ENCODE measurements at places on chromosomes 1 and 21.

GRCh38 chr1:94993931-94994645 is 67.2 kb upstream of the CNN3 start:
- no peak for DNase-seq

- DNase-seq: no peak
Observed at GRCh38 chr1:210098356-210098755, 134.2 kb upstream of the SERTAD4 start.

DNA sequence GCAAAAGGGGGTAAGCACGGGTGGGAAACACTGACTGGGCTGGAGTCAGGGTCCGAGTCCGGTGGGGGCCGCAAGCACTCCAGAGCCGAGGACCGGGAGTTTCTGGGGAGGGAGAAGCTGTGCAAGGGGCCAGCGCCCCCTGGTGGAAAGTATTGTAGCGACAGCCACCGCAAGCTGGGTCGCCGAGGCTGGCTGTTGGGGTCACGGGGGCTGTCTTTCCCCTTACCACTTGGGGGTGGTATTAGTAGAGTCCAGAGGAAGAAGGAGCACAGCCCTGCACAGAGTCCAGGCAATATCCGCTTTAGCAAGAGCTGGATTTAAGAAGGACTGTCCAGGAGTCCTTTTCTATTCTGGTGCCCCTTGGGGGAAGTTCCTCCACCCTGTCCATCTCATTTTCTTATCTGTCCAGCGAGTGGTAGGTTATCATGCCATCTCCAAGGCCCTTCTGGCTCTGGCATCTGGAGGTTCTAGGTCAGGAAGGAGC is 17.9 kb upstream of the ETV3 start:
- peak; percentile 84 for DNase-seq

DNA sequence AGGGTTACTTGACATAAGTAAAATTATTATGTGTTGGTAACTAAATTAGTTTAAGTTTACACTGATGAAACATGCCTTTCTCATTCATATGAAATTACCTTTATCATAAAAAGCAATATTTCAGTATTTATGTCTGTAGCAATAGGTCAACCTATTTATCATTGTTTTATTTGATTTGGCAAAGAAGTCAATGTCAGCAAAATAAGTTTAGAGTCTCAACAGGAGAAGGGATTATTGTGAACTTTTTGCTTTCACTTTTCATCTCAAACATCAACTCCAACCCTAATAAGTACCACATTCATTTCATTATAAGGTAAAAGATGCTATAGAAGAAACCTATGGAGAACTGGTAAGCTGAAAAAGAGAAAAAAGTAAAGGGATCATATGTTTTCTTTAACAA is 1015.4 kb upstream of the ADGRL4 start:
- no peak for DNase-seq

GRCh38 chr1:226523646-226524406 is 24.7 kb upstream of the STUM start:
- no peak for DNase-seq

DNA sequence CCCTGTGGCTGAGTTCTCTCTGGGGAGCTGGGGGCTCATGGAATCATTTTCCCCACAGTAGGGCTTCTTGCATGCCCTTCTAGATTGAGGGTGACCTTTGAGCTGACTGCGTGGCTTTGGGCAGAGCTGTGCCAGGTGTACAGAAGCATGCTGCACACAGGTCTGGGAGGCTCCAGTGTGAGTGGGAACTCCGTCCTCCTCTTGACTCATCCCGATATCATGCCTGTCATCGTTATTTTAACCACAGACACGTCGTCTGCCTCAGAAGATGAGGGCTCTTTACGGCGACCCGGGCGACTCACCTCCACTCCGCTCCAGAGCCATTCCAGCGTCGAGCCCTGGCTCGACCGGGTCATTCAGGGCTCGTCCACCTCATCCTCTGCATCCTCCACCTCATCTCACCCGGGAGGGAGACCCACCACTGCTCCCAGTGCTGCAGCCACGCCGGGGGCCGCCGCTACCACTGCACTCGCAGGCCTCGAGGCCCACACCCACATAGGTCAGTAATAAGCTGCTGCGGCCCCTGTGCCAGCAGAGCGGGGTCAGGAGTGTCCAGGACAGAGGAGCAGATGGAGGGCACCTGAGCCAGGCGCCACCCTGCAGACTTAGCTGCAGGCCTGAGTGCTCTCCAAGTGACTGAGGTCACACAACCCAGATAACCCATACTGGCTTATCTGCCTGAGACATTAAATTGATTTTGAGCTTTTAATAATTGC is 39.8 kb downstream of the DIP2A start:
- no peak for DNase-seq

Data from hematopoietic multipotent progenitor cell treated with erythropoietin and hydrocortisone succinate and interleukin-3 and kit ligand, for 4 days (in vitro differentiated cells).